CD4-positive, alpha-beta T cell (primary cell): ENCODE measurements at places on chromosomes 12 and 14.

DNA sequence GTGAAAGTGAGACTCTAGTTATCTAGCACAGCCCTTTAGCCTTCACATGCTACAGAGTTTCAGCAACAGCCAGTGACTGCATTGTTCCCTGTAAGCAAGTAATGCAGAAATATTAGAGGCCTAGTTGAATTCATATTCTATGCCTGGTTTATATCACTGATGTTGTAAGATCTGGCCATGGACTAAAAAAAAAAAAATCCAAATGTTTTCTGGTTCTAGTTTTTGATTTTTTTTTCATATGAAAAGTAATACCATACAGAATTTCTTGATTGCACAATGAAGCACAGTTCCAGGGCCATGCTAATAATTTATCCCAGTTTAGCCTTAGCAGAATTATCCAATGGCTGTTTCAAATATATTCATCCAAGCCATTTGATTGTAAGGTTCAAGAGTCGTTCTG, 341.5 kb upstream of the DDHD1 start:
- no peak for DNase-seq

GRCh38 chr12:93812626-93813025, 135.5 kb downstream of the CRADD start:
- no peak for DNase-seq

GRCh38 chr12:89568484-89568883, 42.6 kb upstream of the POC1B start:
- no peak for DNase-seq

- DNase-seq: no peak
Observed at GRCh38 chr12:111643427-111643826, 42.3 kb downstream of the BRAP start.

DNA sequence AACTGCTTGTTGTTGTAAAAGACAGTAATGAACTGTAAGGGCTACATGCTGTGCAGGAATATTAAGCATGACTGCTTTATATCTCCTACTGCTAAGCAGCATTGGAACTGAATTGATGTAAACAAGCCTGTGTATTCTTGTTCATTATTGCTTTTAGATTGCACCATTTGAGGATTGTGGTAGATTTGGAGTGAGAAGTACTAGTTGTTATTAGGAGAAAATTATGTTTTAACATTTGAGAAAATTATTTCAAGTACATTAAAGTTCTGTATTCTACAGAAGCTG, 212.7 kb downstream of the ERC1 start:
- no peak for DNase-seq
